BE2C (cell line): ENCODE measurements at places on chromosomes 3 and 15.

DNA sequence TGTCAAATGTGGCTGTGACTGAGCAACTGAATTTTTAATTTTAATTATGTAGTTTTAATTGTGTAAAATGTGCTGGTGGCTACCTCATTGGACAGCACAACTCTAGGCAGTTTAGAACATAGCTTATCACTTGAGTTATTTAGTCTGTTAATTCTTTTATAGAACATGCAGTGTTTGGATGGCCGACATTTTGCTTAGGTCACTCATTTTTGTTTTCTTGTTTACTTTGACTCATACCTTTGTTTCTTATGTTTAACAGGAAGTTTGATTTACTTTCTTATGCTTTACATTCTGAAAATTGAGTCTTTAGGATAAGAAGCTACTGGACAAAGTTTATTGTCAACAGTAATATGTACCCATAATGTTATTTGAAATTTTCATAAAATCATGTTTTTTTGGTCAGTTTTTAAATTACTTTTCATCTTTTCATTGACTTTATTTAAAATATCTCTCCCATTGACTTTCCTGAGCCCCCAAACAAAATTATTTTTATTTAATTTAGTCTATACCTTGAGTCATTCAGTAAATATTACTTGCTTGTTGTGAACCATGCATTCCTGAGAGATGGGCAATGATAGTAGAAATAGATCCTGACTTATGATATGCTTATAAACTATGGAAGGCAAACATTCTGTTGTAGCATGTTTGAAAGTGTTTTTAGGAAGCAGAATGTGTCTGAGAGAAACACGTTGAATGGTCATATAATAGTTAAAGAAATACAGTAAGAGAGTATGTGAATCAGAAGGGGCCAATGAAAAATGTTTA is 60.6 kb downstream of the TCF12 start:
- no peak for DNase-seq

GRCh38 chr3:16081661-16082060 is 92.8 kb upstream of the GALNT15 start:
- no peak for DNase-seq

GRCh38 chr15:101573951-101574350 is 78.2 kb downstream of the TM2D3 start:
- DNase-seq, result no peak

GRCh38 chr3:30294241-30294667 is 312.1 kb upstream of the TGFBR2 start:
- DNase-seq, result no peak

GRCh38 chr15:78734451-78735064 is 76.7 kb downstream of the ADAMTS7 start:
- no peak for DNase-seq

DNA sequence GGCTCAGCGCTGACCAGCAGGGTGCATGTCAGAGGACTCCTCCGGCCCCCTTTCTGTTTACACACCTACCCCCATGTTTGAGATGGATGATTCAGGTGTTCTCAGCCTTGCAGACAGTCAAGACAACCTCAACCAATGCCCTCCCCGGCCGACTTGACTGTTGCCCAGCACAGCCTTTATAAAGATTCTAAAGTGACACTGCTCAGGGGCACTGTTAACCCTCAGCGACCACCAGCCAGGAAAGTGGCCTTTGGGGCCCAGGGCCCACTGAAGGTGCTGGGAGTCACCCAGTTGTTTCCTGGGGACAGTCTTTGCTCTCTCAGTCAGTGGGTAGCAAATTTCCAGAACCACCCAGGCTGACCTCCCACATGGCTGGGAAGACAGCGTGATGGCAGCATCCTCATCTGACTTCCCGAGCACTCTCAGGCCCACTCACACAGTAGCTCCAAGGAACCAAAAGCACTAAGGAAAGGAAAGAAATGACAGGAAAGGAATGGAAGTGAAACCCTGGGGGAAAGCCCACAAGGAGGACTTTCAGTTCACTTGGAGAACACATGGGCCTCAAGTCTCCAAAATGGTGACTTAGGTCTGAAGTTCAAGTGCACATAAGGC is 128.4 kb downstream of the ASB7 start:
- no peak for DNase-seq

DNA sequence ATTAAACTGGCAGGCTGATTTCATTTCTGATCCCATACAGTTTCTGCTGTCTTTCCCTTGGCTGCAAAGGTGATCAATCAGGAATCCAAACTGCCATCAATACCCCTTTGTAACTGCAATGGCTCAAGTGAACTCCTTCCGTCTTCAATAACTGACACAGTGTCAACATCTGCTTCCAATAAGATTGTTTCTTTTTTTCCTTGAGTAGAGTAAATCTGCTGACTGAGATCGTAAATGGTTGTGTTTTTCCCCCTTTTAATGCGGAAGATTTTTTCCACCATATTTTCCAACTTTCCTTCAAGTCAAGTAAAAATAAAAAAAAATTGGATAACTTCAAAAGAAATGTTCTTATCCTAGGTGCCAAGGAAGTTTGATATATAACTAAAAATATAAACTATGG is 48.7 kb downstream of the VGLL3 start:
- no peak for DNase-seq

- no peak for DNase-seq
These were observed 173.7 kb upstream of the CRBN start for GRCh38 chr3:3353153-3353552.

DNA sequence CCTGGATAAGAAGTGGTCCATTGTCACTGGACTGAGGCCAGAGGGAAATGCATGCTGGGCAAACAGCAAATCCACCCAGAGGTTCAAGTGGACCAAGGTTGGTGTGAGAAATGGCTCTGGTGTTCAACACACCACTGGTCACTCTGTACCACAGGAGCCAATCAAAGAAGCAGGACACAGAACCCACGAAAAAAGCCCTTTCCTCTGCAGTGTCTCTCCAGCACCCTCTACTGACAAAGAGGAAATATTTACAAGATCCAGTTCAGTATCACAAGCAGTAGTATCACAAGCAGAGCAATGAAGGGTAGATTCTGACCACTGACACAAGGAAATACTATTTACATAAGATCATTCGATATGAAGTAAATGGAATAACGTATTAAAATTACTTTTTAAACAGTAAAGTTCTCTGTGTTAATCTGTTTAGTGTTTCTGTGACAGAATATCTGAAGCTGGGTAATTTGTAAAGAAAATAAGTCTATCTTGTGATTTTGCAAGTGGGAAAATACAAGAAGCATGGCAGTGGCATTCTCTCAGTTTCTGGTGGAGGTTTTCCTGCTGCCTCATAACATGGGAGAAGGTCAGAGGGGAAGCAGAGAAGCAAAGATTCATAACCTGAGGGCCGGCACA is 390.7 kb downstream of the EFHB start:
- DNase-seq, result peak; percentile 5

DNA sequence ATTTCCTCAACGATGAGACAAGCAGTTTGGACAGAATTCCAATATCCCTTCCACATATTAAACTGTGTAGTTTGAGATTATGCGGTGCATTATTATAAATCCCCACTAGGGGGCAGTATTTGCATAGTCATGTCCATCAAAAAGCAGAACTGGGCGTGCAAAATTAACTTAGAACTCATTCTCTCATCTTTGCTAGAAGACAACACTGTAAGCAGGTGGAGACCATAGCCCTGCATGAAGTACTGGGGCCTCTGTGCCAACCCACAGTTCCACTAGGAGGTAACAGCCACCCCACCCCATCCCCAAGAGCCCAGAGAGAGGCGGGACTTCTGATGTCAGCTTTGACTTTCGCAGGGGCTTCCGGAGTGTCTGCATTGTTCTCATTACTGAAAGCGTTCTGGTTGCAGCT is 106.6 kb upstream of the TMC3 start:
- DNase-seq, result peak; percentile 54

GRCh38 chr15:89912674-89913396 is at the start of gene ARPIN:
Gene ARPIN, minus strand, starts transcription at chr15:89912952. Its CDS starts 117 bp downstream, at chr15:89912835.
- peak; percentile 74 for DNase-seq

DNA sequence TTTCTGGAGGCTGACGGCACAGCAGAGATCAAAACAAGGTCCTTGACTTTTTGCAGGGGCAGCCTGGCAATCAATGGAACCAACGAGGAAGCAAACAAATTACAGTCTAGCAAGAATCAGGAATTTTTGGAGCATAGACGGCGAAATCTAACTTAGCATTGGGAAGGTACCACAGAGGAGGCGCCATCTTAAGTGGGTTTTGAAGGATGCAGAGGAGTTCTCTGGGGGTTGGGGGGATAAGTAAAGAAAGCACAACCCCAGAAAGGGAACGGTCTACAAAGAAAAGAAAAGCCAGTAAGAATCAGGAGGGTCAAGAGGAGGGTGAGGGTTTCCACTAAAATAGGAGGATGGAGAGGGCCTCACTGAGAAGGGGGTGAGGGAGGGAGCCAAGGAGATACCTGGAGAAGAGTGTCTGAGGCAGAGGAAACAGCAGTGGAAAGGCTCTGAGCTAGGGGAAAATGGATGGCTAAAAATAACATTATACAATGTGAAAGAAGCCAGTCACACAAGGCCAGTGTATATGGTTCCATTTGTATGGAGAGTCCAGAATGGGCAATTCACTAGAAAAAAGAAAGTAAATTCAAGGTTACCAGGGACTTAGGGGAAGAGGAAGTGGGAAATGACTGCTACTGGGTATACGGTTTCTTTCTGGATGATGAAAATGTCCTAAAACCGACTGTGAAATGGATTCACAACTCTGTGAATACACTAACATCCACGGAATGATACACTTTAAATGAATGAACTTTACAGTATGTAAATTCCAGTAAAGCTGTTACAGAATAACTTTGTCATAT is 25.2 kb upstream of the IQSEC1 start:
- no peak for DNase-seq

- no peak for DNase-seq
These were observed 4.0 kb upstream of the LMCD1 start for GRCh38 chr3:8497582-8497981.

GRCh38 chr15:57156210-57156884 is 220.0 kb upstream of the CGNL1 start:
- DNase-seq, result peak; percentile 45

- DNase-seq, result no peak
These were observed 261.0 kb downstream of the SHQ1 start for GRCh38 chr3:72587282-72587681.

- no peak for DNase-seq
These were observed 33.2 kb downstream of the MTMR10 start for GRCh38 chr15:30958219-30958618.

DNA sequence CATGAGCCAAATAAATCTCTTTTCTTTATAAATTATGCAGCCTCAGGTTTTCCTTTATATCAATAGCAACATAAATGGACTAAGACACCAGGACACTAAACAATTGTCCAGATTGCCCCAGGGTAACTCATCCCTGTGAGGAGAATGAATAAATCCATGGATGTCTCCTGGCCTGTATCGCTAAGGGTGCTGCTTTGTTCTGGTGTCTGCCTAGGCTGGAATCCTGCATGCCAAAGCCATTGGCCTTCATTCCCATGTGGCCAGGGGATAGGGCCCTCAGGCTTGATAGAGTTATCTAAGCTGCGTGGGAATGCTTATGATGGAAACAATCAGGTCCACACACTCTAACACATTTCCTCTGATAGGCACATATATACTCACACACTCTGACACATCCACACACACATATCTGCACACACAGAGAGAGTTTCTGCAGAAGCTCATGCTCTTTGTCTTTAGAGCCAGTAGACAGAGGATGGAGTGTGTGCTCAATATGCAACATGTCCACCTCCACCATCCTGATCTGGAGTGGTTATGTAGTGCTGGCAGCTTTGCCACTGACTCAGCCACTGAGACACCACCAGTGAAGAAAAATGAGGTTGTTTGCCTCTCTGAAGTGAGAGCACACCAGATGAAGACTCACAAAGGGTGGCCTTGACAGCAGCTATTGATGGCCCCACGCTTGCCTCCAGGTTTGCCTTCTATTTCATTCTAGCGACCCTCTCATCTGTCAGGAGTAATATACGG is 24.0 kb upstream of the DGKG start:
- no peak for DNase-seq

GRCh38 chr3:61686228-61686648 is 124.9 kb downstream of the PTPRG start:
- DNase-seq, result no peak

- DNase-seq, result no peak
These were observed 102.4 kb downstream of the NR1D2 start for GRCh38 chr3:24047513-24047912.

GRCh38 chr3:81793410-81793809 is 32.0 kb upstream of the GBE1 start:
- no peak for DNase-seq

DNA sequence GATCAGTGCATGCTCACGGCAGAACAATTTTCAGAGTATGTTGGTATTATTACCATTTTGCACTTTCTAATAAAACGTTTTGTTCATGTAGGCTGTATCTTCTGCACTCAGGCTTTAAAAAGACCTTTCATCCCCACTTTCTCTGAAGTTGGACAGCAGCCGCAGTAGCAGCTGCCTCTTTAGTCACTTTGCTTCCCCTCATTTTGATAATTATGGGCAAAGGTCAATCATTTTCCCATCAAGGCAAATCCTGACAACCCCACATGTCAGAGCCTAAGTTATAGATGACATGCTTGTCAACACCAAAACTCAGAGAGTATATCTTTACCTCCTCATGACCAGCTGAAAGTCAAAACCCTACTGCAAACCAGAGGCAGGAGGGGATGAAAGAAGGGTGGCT is 99.7 kb downstream of the ROBO2 start:
- DNase-seq, result peak; percentile 41

GRCh38 chr3:45455040-45455439 is 66.7 kb downstream of the LARS2 start:
- DNase-seq, result no peak

DNA sequence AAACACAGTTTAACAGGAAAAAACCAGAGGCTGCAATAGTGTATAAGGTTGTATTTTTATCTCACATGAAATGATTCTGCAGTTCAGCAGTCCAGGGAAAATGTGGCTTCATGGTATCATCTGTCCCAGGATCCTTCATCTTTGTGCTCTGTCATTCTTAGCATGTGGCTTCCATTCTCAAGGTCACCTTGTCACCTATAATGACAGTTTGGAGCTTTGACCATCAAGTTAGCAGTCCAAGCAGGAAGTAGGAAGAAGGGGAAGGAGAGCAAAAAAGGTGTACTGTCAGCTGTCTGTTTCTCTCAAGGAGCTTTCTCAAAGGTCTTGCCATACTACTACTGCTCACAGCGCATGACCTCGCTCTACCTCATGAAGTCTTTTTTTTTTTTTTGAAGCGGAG is 58.6 kb upstream of the CRTC3 start:
- no peak for DNase-seq
